Stomach (tissue), 19 donors: ENCODE measurements at places on chromosomes 12 and 14. TPM values are rescaled to one million over a fixed set of nuclear protein-coding genes. Genes with fewer than 3 reads are reported as not detected.

The IAPP gene
- not detected for total RNA-seq

DNA sequence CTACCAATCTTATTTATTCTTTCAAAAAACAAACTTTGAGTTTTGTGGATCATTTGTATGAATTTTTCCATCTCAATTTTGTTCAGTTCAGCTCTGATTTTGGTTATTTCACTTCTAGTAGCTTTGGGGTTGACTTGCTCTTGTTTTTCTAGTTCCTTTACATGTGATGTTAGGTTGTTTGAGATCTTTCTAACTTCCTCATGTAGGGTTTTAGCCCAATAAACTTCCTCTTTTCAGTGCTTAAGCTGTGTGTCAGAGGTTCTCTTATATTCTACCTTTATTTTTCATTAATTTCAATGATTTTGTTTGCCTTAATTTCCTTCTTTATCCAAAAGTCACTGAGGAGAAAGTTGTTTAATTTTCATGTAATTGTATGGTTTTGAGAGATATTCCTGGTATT, 860.4 kb upstream of the FBXO33 start:
- no peaks in the 10 kb centered on the region for H3K4me1 ChIP-seq
- H3K27me3 ChIP-seq: no peaks in the 10 kb centered on the region
- DNase-seq: no peak
- H3K4me3 ChIP-seq: no peak overlapping the region
- H3K36me3 ChIP-seq: no peaks in the 10 kb centered on the region

- peaks cover 16% of the 10 kb centered on the region for H3K27me3 ChIP-seq
- no peaks in the 10 kb centered on the region for H3K36me3 ChIP-seq
- DNase-seq: no peak
- no peak overlapping the region for H3K27ac ChIP-seq
- H3K4me1 ChIP-seq: peaks cover 7% of the 10 kb centered on the region
Observed at GRCh38 chr14:99264691-99265450, 7.1 kb downstream of the BCL11B start.

DNA sequence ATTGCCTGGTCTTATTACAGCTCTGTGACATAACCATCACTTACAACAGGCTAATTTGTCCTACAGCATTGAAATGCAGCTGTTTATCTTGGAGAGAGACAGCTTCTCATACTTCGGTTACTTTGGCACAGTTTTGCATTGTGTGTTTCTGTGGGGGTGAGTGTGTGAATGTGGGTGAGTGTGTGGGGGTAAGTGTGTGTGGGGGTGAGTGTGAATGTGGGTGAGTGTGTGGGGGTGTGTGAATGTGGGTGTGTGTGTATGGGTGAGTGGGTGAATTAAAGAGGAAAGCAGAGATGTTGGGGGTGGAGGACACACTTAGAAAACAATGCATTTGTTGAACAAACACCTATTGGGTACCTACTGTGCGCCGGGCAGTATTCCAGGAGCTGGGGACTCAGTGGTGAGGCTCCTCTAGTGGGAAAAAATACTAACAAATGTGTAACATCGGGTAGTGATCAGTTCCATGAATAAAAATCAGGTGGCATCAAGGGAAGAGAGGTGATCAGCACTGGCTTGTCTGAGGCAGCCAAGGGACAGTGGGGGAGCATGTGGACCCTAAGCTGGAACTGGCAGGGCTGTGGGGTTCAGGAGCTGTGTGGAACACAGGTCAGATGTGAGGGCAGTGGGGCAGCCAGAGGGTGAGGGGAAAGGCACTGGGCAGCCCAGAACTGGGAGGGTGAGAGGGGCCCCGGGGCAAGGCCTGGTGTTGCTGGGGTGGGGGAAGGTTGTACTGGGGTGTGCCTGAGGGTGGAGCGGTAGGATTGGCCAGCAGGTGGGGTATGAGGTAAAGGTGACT, 44.1 kb upstream of the AMN start:
- H3K27ac ChIP-seq: no peak overlapping the region
- peak; percentile 29 for DNase-seq
- H3K4me3 ChIP-seq: no peak overlapping the region
- peaks cover 15% of the 10 kb centered on the region for H3K36me3 ChIP-seq
- H3K4me1 ChIP-seq: no peaks in the 10 kb centered on the region

GRCh38 chr14:99519347-99519881, 38.2 kb downstream of the CCNK start:
- peaks cover 32% of the 10 kb centered on the region for H3K4me1 ChIP-seq
- H3K27ac ChIP-seq: no peak overlapping the region
- H3K36me3 ChIP-seq: no peaks in the 10 kb centered on the region
- DNase-seq: no peak
